ENCODE measurements at places on chromosomes 12 and 14. TPM values are rescaled to one million over a fixed set of nuclear protein-coding genes. Genes with fewer than 3 reads are reported as not detected.

The CD27 gene
- total RNA-seq, result 0.50 TPM

GRCh38 chr12:46790066-46790465 lies 35.7 kb downstream of the SLC38A4 start:
- no peak for DNase-seq

The ATL1 gene
- total RNA-seq, result 11.3 TPM

DNA sequence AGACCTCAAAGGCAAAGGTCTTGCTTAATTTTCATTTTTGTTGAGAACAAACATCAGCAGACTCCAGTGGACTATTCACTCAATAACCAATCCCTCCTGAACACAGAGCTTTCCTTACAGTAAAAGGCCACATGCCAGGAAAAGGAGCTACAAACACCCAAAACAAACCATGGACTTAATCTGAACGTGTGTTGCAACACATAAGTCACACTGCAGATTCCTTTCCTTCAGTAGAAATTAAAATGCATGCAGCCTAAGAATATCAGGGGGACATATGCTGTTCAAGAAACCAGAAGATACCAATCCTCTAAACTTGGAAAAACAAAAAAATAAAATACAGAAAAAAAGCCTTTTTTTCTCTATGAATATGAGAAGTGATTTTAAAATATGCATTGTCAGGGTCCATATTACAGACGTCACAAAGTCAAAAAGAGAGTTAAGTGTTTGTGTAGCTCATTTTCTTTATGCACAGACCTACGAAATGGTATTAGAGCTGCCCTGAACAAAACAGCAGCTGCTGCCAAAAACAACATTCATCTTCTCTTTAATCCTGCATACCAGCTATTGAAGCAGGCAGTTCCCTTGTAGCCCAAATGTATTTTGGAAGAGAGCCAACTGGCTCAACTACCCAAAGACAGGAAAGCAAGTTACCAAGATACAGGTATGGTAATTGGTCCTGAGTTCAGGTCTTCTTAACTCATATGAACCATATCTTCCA lies 26.2 kb downstream of the KITLG start:
- no peak for DNase-seq

GRCh38 chr12:105713606-105714305 lies 383.3 kb downstream of the C12orf75 start:
- no peak for DNase-seq

DNA sequence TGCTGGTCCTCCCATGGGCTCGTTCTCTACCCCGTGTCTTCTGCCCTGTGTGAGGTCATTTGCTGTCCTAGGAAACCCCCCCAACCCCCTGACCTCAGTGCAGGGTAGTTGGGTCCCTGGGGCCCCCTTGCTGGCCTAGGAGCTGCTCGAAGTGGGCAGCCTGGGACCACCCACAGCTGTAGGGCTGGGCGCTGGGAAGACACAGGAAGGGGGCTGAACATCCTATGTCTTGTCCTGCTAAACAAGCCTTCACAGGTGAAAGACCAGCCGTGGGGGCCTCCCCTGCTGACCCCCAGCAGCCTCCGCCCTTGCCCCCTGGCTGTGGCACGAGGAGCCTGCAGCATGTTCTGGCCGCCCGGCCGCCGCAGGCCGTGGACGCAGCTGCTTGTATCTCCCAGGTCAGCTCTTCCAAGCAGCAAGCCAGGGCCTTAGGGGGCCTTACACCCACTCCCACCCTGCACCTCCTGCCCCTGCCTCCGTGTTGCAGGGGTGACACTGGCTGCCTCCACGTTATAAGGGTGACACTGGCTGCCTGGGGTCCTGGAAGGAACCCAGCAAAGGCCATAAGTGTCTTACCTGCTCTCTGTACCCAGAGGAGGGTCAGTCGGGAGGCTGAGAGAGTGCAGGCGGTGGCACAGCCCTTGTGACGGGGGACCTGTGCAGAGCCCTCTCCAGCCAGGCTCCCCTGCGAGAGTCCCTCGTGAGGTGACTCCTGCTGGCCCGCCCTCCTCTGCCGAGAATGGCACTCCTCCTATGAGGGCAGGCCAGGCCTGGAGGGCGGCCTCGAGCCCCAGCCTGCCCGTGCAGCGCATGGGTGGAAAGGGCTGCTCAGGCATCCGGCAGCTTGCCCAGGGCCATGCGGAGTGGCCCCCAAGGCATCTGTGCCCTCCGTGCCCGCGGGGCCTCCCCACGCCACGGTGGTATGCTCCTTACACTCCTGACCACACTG lies 11.5 kb upstream of the TEX22 start:
- no peak for DNase-seq

- DNase-seq, result no peak
Measured at GRCh38 chr14:89648510-89648909, 231.5 kb upstream of the FOXN3 start.

- no peak for DNase-seq
Measured at GRCh38 chr14:103904493-103905107, 23.7 kb upstream of the TDRD9 start.

GRCh38 chr14:95490138-95490509 lies 26.3 kb downstream of the SYNE3 start:
- DNase-seq, result no peak

GRCh38 chr14:81272317-81272716 lies 51.6 kb upstream of the GTF2A1 start:
- DNase-seq, result no peak

GRCh38 chr12:60240891-60241290 lies 645.1 kb downstream of the SLC16A7 start:
- DNase-seq, result no peak

DNA sequence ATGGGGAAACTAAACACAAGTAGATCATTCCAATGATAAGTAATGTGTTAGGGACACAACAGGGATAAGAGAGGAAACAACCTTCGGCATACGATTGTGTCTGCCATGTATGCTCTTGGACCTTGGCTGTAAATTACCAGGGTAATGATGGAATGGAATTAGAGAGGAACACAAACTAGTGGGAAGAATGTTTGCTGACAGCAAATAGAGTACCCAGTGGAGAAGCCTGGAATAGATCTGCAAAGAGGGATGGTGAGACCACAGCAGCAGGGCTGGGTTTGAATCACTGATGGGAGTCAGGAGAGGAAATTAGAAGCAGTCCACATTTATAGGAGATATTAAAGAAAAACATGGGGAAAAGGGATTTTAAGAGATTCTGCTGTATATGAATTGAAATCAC lies 172.8 kb downstream of the LRIG3 start:
- DNase-seq, result no peak
